HTR-8/SVneo (cell line): ENCODE measurements at places on chromosomes 4 and X.

DNA sequence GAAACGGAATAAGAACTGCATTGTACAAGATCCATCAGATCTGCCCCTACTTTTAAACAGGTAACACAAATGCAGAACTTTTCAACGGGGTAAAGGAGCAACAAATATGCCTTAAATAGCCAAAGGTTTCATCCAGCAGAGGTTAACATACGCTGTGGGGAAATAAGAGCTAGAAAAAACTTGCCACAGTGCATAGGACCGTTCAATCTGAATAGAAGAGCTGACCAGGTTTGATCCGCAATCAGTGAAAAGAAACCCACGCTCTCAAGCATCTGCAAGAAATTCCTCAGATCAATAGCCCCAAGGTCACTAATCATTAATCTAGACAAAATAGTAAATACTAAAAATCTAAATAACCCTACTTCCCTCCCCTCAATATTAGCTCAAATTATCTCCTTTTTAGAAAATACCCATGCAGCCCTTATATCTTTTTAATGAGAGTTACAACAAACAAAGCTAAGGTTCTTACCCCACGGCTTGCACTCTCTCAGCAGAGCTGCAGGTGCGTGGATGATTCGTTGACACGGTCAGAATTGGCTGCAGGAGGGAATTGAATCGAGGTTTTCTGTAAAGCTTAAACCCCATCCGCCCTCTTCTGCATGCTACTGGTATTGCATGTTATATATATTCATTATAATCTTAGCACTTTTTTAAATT lies at the start of gene TLR10:
TSS of gene TLR10 (minus strand) at position 539 of the 657 bp plus-strand sequence. CDS start 7,400 bp downstream, outside the sequence.
- DNase-seq: peak; percentile 49

DNA sequence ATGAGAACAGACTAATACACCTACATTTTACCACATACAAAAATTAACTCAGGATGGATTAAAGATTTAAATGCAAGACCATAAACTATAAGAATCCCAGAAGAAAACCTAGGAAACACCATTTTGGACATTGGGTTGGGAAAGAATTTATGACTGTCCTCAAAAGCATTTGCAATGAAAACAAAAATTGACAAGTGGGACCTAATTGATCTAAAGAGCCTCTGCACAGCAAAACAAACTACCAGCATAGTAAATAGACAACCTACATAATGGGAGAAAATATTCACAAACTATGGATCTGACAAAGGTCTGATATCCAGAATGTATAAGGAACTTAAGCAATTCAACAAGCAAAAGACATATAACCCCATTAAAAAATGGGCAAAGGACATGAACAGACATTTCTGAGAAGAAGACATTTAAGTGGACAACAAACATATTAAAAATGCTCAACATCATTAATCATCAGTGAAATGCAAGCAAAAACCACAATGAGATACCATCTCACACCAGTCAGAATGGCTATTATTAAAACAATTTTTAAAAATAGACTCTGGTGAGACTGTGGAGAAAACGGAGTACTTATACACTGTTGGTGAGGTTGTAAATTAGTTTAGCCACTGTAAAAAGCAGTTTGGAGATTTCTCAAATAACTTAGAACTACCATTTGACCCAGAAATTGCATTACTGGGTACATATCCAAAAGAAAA lies 221.7 kb upstream of the DIPK2B start:
- DNase-seq: no peak

GRCh38 chr4:168677063-168677462 lies 180.2 kb downstream of the PALLD start:
- no peak for DNase-seq

DNA sequence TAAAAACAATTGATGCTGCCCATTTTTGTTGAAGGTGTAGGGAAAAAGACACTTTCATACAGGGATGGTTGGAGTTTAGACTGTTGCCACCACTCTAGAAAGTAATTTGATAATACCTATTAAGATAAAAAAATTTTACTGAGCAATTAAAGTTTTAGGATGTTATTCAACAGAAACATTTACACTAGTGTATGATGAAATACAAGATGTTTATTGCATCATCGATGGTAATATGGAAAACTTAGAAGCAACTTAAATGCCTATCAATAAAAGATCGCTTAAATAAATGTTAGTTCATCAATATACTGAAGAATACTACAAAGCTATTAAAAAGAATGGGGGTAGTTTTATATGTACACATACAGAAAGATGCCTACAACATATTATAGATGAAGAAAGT lies 9.2 kb upstream of the VSIG4 start:
- DNase-seq: no peak

DNA sequence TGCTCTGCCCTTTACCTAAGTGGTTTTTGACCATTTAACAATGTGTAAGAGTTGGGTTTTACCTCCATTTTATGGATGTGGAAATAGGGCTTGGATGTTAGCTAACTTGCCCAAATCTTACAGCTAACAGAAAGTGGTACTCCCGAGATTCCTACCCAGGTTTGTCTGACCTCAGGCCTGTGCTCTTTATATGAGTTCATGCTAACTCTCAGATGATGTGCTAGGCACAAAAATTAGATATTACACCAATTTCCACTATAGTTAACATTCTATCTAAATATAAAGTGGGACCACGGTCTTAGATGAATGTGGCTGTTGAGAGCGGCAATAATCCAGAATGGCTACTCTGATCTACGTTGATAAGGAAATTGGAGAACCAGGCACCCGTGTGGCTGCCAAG lies at the start of gene PTTG2:
TSS of gene PTTG2 (plus strand) at position 301 of the 400 bp plus-strand sequence. CDS start at position 338, 37 bp downstream.
- DNase-seq: no peak

DNA sequence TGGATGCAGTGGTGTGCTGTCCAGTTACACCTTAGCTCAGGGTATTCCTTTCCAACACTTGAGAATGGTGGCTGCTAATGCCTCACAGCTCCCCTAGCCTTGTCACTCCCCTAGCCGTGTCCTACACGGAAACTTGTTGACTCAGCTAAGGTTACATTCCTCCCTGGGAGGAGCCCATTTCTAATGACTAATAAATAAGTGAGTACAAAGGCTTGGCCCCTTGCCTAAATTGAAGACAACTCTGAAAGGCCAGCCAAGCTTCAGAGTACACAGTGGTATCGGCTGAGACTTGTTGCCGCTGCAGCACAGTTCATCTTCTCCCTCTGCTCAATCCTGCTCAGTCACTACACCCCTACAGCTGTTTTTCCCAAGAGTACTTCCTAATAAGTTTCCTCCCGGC lies 21.2 kb upstream of the SLC25A31 start:
- no peak for DNase-seq

DNA sequence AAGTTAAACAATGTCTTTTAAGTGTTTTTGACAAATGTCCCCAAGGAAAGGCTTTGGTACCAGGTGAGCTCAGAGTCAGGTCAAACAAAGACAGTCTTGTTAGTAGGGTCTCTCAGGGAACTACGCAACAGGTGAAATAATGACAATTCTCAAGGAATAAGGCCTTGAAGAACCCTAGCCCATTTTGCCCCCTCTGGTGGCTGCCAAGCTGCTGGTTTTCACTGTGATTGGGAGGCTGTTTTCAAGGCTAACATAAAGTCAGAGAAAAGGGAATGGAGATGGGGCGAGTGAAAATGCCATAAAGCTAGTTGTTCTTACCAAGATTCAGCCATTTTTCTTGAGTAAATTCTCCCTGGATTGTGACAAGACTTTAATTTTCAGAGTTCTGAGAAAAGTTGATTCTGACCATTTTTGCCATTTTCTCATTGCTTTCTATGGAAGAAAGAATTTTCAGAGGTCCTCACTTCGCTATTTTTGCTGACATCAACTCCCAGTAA lies 58.7 kb downstream of the RWDD4 start:
- DNase-seq: no peak

DNA sequence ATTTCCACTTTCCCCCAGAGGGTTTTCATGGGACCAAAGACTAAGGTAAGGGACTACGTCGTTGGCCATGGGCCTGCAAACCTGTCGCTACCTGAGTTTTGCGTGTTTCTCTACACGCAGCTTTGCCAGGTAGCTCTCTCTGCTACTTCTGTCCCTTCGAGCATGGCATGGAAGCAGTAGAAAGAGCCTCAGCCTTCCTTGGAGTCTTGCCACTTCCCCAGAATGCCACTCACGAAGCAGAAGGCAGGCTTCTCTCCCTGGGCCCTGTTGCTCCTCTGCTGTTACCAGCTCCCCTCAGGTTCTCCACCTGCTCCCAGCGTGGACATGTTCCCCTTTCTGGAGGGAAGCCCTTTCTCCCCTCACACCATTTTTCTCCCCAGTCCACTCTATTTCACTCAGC lies 292.9 kb downstream of the DCTD start:
- DNase-seq: no peak

GRCh38 chr4:85005865-85006377 lies 39.4 kb upstream of the WDFY3 start:
- peak; percentile 20 for DNase-seq

- no peak for DNase-seq
Observed at GRCh38 chr4:53061091-53061850, 199.2 kb downstream of the RASL11B start.

DNA sequence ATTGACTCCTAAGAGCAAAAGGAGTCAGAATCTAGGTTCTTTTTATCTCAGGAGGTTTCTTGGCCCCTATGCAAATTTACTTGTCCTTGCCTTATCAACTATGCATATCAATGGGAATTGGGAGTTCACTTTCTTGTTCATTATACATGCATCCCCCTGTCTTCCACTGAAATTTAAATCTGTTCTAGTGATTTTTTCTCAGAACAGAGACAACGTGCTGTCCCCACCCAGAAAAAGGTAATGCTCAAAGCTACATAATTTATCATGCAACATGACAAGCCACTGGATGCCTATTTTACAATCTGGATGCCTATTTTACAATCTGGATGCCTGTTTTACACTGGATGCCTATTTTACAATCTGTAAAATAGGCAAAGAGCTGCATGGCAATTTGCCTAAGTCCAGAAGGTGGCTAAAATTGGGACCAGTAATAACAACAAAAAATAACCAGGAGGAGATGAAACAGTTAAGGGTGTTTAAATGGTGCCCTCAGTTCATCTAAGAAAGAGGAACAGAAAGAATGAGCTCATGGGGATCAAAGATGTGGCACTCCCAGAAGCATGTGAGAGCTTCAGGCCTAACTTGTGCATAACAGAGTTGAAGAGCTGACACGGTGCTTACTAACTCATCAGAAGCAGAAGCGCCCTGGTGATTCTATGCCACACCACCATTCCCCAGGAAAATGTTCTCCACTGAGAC lies 537.8 kb upstream of the BOD1L1 start:
- no peak for DNase-seq
